ENCODE measurements at places on chromosomes 6 and 20.

DNA sequence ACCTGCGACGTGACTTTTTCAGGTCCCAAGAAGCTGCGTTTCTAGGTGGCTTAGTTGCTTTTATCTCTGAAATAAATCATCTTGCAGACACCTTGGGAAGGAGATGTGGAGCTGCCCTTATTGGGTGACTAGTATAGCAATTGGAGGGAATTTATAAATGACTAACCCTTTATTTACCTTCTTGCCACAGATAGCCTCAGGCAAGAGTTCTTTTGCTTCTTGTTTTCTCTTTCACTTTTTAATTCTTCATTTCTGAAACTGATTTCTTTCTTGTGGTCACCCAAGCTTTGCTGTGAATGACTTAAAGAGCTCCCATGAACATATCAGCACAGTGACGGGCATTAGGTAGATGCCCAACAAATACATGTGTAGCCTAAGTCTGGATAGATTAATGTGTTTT is 3.0 kb downstream of the ADGRF4 start:
- DNase-seq = no peak

DNA sequence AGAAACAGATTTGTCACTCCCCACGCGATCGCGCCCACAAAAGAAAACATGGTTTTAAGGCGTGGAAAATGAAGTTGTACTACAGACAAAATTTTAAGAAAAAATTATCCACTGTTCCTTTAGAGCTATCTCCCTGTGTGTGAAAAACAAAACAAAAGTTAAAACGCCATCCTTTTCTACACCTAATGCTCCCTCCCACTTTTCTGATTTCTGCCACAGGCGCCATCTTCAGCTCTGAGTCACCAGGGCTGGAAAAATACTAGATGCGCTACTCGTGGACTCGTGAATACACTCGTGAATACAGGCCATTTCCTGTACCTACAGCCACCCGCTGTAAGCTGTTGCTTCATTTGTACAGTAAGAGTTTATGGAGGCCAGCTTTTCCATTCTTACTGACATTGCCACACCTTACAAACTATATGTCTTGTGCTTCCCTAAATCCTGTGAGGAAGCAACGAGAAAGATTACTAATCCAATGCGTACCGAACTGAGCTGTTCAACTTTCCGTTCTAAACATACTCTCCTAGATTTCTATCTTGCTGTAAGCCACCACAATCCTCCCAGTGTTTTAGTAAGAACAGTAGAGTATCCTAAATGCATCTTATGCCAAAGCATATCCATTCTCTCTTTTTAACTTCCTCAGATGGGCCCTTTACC is 773 bp upstream of the AHI1 start:
- DNase-seq = peak; percentile 65

DNA sequence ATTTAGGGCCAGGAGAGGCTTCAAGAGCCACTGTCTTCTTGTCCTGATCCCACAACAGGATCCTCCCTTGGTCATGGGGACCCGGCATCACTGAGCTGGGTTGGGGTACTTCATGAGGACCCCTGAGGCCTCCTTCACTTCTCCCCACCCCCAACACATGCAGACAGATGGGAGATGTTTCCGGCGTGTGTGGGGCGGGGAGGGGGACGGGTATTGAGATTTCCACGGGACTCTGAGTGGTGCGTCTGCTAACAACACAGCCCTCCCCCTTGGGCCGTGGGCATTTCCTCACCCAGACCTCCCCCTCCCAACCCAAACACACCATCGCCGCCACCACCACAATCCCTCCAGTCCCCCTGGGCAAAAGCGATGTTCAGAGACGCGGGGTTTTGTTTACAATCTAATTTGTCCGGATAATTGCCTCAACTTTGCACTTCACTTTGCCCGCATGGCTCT is 906 bp upstream of the FOXP4 start:
- DNase-seq = no peak

DNA sequence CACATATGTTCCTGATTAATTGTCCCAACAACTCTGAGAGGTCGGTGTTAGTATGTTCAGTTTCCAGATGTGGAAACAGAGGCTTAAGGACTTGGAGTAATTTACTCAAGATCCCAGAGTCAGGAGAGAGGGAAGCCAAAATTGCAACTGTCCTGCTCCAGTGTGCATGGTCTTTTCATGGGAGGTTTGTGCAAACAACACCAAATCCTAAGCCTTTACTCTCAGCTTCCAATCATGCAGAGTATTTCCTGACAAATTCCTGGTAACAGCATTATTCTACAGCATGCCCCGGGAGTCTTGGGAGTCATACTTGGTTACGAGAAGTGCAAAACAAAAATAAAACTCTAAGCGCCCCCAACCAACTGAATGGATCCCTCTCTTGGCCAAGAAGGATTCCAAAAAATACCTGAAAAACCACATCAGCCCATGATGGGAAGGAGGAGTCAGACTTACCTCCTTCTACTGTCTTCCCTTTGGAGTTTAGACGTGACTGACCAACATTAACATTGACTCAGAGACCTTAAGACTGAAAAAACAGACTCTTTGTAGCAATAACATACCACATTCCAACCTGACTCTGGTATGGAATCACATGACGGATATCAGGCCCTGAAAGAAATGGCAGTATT is 30.8 kb upstream of the PPP1R3G start:
- DNase-seq = no peak

- DNase-seq = no peak
These were observed 53.1 kb upstream of the ARMC2 start for GRCh38 chr6:108795122-108795521.

DNA sequence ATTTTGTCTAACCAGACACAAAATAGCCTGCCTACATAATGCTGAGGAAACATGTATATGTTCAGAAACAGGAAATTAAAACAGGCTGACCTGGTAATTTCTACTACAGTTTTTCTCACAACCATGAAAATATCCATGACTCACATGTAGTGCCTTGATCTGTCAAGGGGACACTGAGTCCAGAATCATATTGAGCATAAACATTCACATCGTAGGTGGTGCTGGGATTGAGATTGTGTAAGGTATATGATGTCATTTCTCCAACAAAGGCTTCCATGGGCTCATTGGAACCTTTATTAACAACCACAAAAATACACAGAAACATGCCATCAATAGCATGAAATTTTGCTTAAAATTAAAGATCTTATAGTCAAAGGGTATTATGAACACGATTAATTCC is 80.9 kb downstream of the COL12A1 start:
- DNase-seq = no peak

DNA sequence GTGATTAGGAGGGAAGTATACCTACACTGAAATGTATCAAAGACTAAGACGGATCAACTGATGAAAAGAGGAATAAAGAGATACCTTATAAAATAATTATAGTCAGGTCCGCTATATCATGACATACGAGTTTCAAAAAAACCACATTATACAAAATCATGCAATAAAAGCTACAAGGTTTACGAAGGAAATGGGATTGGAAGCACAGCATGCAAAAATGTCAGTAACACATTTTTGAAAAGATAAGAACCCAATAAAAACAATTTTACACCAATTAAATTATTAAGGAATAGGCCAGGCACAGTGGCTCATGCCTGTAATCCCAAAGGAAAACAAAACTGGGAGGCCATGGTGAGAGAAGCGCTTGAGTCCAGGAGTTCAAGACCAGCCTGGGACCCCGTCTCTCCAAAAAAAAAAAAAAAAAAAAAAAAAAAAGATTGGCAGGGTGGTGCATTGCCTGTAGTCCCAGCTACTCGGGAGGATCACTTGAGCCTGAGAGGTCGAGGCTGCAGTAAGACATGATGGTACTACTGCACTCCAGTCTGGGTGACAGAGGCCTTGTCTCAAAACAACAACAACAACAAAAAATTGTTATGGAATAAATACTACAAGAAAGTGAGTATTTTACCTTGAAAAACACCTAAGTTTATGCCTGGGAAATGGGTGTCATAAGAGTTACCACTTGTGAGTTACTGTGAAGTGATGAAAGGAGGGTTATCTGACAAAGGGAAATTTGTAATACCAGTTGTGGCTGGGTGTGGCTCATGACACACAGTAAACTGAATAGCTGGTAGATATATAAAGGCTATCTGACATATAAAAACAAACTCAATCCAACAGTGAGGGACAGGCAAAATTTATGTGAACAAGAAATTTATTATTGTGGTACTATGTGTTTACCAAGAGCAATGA is 45.2 kb downstream of the RANBP9 start:
- no peak for DNase-seq

DNA sequence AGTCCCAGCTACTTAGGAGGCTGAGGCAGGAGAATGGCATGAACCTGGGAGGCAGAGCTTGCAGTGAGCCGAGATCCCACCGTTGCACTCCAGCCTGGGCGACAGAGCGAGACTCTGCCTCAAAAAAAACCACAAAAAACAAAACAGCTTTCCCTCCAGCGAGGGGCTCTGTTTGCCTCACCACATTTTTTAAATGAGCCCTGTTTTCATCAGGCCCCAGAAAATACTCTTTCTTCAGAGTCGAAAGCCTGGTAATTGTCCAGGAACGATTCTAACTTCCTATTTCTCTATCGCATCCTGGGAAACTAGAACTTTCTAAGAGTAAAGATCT is 12.2 kb downstream of the MTG2 start:
- no peak for DNase-seq

GRCh38 chr20:42915081-42915480 is 274.6 kb downstream of the PTPRT start:
- no peak for DNase-seq
